ENCODE measurements at places on chromosomes 7 and 10.

DNA sequence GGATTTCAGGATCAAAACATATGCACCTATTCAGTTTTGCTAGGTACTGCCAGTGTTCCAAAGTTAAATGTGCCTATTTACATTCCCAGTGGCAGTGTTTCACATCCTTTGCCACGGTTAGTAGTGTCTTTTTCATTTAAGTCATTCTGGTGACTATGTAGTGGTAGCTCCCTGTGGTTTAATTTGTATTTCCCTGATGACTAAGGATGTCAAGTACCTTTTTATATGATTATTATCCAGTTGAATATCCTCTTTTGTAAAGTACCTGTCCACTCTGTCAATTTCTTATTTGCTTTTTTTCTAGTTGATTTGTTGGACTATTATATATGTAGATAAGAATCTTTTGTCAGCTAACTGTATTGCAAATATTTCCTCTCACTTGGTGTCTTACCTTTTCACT is 45.1 kb downstream of the TMEM60 start:
- DNase-seq: no peak

DNA sequence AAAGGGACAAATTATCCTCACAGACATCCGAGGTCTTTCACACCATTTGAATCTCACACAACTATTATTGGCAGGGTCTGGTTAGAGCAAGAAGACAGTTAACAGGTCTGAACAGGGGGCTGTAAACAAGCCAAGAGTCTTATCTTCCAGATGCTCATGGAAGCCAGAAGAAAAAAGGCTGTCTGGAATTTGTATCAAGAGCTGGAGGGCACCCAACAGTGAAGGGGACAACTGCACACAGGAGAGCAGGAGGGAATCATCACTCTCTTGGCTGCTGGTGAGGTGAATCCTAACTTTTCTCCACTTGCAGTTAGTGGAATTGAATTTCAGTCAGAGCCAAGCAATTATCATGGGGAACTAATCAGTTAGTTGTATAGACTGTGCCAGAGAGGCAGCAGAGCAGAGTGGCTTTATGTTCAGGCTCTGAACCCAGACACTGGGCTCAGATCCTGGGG is 880.2 kb upstream of the AUTS2 start:
- DNase-seq: no peak

DNA sequence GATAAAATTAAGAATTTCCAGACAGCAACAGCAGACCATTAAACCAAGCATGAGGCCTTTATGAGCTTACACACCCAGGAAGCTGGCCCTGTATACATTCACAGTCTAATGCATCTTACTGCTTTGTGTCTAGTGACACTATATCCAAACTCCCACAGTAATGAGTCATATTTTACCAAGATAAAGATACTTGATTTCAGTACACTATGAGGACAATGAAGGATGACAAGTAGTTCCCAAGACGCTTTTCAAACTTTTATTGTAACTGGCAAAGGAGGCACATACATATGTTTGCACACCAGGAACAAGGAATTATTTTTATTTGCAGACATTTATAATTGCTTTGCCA is 148.0 kb downstream of the TSPAN12 start:
- DNase-seq: no peak

DNA sequence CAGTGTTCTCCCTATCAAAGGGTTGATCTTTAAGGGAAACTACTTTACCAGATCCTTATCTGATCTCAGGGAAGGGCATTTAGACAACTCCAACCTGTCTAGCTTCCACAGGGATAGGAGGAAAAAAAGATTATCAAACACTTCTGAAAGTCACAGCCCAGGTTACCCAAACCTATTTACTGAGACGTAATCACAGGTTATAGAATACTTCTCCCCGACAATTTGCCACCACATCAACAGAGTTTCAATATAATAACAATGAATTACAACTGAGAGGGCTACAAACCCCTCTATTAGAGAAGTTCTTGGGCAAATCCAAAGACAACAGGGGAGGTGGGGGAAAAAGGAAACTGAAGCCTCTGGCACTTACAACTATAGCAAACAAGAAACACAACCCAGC is 26.3 kb downstream of the CFAP70 start:
- DNase-seq: no peak

DNA sequence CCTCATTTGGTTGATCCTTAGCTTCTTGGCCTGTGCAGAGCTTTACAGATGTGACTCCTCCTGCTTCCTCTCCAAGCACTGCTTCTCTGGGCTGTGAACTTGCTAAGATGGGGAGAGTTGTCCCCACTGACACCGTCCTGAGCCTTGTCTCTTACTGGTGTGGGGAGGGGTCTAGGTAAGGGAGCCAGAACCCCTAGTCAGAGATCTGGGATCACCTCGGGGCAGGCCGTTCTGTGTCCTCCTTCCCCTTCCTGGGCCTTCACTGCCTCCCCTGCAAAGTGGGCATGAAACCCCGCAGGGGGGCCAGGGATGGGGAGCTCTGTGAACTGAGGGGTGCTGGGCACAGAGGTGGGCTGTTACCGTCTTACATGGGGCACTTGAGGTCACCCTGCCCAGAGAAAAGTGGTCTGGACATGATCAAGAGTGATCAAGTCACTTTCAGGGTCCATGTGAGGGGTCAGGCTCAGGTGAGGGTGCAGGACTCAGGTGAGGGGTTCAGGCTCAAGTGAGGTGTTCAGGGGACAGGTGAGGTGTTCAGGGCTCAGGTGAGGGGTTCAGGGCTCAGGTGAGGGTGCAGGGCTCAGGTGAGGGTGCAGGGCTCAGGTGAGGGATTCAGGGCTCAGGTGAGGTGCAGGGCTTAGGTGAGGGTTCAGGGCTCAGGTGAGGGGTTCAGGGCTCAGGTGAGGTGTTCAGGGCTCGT is 86.2 kb downstream of the ADCY1 start:
- no peak for DNase-seq

GRCh38 chr7:132980402-132980801 is 101.5 kb downstream of the CHCHD3 start:
- DNase-seq: no peak

GRCh38 chr10:102713539-102713813 is 721 bp downstream of the ARL3 start:
- no peak for DNase-seq

- DNase-seq: peak; percentile 44
These were observed 15.5 kb downstream of the LZTS2 start for GRCh38 chr10:101014966-101015581.

GRCh38 chr10:93259126-93259525 is 185.4 kb downstream of the CYP26A1 start:
- DNase-seq: no peak

DNA sequence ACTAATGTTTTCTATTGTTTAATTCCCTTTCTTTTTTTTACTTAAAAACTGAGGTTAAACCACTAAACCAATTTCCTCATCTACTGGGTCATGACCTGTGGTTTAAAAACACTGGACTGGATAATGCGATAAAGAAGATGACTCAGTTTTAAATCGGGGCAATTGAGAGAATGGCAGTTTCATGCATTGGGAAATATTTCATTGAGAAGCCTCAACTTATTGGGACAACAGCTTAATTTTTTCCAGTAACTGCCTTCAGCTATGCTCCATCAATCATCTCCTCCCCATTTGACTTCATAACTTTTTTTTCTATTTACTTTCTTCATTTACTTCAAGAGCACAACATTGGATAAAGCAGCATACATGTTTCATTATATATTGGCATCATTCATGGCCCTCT is 61.8 kb upstream of the MET start:
- no peak for DNase-seq

DNA sequence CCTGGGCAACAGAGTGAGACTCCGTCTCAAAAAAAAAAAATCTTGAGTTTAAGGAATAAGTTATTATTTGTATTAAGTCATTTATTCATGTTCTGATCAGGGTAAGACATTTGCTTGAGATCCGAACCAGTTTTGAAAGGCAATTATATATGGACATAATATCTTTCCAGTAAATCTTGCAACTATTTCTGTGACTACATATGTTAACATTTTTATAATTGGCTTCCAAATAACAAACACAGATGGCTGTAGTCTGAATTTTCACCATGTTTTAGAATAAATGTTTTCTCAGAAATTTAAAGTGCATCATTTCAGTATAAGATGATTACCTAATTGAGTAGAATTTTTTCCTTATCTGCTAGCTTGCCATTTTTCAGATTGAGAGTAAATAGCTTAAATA is 21.2 kb downstream of the AKAP9 start:
- DNase-seq: no peak

- DNase-seq: no peak
These were observed 151.3 kb downstream of the HGF start for GRCh38 chr7:81618396-81619014.

DNA sequence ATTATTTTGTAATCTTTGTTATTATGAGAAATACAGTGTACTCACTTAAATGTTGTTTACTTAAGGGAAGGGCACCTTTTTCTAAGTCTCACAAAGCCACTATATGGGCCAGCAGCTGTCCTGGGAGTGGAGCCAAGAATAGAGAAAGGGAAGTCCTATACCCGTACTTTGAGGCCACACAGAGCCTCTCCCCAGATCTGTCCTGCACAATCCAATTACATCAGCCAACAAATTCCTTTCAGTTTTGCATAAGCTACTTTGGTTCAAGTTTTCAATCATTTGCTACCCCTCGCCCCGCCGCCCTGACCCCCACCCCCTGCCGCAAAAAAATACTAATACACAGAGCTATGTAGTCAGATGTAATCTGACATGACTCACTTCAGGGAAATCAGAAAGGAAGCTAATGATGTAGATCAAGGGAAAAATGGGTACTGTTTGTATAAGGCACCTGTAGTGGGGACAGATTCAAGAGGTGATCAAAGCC is 297.4 kb upstream of the NEBL start:
- DNase-seq: no peak

DNA sequence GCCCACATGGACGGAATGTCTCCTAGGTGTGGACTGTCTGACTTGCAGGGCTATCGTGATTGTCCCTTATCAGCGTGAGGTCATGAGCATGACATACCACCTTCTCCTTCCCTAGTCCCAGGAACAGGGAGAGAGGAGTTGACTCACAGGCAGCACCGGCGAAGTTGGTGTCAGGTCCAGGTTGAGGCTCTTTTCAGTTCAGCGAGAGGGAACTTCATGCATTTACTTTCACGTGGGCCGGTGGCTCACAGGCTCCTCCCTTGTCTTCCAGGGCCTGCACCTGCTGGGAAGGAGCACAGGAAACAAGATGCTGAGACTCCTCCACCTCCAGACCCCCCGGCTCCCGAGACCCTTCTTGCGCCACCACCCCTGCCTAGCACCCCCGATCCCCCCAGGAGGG is 46.1 kb downstream of the PROSER2 start:
- DNase-seq: no peak

GRCh38 chr10:31071232-31072005 is 39.8 kb upstream of the ZNF438 start:
- no peak for DNase-seq

DNA sequence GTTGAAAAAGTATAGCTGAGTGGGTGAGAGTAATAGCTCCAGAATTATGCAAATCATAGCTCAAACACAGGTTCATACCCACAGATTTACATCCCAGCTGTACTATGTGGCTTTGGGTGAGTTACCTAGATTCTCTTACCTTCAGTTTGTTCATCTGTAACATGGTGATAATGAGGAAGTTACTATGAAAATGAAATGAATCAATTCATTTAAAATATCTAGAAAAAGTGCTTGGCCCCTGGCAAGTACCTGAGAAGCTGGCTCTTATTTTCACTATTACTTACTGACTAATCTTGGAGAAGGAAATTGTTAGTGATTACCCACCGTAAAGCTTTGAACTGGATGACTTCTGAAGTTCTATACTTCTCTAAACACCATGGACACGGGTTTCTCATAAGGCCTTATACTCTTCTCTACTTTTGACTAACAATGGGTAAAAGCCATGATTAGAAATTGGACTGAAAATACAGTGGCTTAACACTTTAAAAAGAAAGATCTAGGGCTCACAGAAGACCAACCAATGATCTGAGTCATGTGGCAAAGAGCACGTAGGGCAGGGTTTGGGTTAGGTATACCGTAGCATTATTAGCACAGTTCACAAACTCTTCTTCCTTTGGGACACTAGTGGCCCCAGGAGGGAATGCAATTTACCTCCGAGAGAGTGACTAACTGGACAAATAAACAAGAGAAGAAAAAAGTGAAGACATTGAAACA is 149.2 kb downstream of the PLPP4 start:
- DNase-seq: no peak

- DNase-seq: no peak
These were observed 196.0 kb upstream of the GRB10 start for GRCh38 chr7:50978633-50979215.

DNA sequence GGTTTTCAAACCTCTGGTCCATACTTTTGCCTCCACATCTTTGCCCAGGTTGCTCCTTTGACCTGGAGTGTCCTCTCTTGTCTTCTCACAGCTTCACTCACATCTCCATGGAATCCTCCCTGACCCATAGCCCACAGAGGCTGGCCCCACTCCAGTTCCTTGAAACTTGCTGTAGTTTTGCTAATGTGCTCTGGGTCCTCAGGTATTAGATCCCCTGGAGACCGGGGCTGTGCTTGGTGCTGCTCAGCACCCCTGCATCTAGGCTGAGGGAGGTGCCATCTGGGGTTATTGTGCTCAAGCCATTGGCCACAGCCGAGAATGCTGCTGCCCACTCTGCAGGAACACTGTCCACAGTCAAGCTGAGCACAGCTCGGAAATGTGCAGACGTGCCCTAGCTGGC is 16.5 kb downstream of the KNDC1 start:
- DNase-seq: no peak

DNA sequence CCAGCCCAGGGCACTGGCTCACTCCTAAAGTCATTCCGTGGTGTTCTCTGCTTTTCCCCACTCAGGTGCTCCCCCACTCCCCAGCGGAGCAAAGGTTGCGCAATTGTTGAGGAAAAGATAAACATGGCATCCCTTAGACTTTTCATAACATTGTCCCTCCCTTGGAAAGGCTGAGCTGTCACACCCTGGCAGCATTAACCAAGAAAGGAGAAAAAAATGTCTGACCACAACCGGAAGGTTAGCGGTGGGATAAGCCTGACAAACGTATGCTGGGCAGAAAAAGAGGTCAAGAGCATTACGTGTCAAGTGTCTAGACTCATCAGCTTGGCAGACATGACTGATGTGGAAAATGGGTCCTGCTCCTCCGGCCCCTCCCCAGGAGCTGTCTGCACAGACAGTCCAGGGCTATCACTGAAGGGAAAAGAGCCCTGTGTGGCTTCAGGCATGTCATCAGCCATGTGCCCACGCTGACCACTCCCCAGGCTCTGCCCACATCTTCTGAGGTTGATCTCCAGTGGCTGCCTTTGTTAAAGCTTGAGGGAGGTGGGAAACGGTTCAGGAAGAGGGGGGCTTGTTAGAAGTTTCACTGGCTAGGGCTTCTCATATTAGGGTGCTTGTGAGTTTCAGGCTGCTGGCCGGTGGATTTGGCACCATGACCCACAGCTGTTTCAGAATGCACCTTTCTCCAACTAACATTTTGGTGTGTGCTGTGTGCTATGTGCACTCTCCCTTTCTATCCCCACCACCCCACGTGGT is 30.1 kb downstream of the BTBD16 start:
- no peak for DNase-seq
